Astrocyte (in vitro differentiated cells and primary cell): ENCODE measurements at places on chromosomes 6 and 20.

DNA sequence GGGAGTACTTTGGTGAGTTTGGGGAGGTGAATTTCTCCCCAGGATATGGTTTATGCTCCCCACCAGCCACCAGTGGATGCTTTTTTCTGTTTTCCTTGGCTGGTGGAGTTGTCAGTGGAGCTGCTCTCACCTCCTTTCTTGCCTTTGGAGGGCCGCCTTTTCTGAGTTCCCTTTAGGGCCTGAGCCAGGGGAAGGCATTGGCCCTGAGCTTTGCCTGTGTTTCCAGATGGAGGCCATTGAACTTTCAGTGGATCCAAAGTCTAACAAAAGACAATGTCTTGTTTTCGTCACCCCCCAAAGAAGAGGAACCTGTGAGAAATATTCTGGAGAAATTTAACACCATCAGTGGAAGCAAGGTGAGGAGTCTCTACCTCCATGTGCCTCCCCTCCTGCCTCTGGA, 4.4 kb upstream of the TMEM14A start:
- no peak for DNase-seq

- no peak for DNase-seq
Observed at GRCh38 chr6:10531942-10532341, 10.8 kb downstream of the GCNT2 start.

- DNase-seq = peak; percentile 79
Observed at GRCh38 chr6:113082745-113083144, 735.6 kb downstream of the RFPL4B start.

- peak; percentile 7 for DNase-seq
Observed at GRCh38 chr20:63917811-63918210, 22.9 kb downstream of the DNAJC5 start.

DNA sequence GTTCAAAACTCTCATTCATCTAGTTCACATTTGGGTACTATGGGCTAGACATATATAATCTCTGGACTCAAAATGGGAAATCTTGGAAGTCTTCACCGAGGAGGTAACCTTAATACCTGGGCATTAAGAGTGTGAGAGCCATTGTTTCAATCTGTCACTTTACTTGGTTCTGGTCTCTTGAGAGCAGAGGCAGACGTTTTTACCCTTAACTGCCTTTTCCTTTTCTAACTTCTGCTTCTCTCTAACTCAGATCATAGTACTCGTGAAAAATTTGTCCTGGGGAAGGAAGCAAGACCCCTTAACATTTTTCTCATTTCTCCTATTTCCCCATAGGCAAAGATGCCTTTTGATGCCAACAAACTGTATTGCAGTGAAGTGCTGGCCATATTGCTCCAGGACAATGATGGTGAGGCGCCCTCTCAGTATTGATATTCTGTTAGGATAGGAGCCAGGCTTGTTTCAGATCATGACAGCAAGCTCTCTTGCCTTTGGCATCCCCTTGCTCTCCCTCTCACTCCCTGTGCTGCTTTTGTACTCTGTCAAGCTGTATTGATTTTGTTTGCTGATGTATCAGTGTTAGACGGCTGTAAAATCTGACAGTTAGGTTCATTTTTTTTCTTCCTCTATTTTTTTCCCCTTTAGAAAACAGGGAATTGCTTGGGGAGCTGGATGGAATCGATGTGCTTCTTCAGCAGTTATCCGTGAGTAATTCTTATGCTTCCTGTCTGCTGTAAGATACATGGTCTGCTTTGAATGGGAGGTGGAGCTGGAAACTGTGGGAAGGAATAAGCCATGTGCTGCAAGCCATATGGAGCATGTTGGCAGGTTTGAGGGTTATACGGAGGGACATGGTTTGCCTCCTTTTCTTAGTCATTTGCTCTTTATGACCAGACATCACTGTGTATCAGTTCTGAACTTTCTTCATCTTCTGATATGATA, 83.5 kb downstream of the CTNNBL1 start:
- peak; percentile 16 for DNase-seq

DNA sequence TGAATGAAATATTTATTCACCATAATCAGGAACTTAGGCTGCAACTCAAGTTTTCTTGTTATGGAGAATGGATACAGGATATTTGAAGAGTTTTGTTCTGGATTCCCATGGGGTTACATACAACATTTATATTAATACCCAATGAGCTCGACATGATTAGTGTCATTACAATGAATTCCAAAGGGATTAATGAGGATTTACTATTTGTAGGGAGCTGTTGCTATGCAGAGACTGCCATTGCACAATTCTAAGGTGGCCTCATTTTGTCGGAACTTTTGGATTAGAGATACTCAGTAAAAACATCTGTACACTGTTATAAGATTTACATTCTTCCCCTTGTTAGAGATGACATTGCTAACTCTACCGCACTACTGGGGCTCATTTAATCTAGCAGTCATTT, 586.8 kb upstream of the MAP3K7 start:
- DNase-seq = no peak

- peak; percentile 71 for DNase-seq
Observed at GRCh38 chr6:28643017-28643740, 117.5 kb downstream of the GPX5 start.

DNA sequence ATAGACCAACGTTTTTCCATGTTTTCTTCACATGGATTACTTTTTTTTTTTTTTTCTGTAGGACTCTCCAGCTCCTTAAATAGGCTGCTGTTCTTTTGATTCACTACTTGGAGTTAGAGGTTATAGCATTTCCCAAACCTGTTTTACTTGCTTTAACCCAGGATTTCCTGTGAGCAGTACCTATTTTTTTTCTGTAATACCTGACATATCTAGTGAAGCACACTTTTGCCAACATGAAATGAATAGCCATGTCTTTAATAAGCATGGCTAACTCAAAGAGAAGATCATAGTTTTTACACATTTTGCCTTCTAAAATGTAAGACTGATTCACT, 137.0 kb downstream of the FOXA2 start:
- no peak for DNase-seq

- no peak for DNase-seq
Observed at GRCh38 chr6:44537306-44538049, 150.0 kb downstream of the CDC5L start.

DNA sequence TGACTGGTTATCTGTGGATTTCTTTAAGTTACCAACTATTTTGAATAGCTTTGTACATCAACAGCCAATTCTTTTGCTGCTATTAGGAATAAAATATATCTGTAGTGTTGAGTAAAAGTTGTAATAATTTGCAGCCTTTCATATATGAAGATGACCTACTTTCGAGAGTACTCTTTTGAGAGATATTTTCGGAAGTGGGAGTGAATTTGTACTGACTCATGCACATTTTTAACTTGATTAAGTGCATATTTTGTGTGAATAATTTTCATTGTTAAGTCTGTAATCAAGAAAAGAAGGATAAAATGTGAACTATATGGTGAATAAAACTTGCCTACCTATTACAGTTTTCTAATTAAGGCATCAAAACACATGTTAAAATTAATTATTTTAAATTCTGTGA, 51.9 kb downstream of the L3MBTL3 start:
- DNase-seq = peak; percentile 23

DNA sequence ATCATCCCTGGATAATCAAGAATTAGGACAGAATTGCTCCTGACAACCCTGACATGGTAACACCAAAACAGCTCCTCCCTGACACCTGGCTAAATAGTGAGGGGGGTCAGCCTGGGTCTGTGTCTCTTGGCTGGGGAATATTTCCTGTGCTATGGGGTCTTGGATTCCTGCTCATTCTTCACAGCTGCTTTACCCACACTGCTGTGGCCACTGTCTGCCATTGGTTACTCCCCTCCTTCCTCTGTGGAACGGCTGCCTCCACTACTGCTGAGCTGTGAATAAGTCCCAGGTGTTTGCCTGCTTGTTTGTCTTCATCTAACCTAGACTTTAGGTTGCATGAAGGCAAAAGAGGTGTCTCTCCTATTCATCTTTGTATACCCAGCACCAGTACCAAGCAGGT, 33.9 kb upstream of the TXLNB start:
- DNase-seq = no peak

GRCh38 chr6:169577974-169578373, 123.9 kb downstream of the WDR27 start:
- DNase-seq = no peak

- DNase-seq = peak; percentile 72
Observed at GRCh38 chr6:158219228-158219627, 51.1 kb downstream of the GTF2H5 start.

DNA sequence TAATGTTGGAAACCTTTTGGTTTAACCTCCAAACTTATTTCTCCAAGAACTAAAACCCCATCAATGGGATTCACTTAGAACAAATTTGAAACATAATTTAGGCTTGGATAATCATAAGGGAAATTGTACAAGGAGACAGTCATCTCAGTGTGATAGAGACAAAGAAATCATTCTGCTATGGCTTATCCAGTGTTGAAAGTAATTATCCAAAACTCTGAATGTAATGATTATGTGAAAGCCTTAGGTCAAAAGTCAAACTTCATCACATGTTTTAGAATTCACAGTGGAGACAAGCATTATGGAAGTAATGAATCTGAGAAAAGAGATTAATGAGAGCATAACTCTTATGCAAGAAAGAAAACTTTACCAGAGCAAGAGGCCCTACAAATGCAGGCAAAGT, 20.0 kb downstream of the MC3R start:
- no peak for DNase-seq

GRCh38 chr20:5834436-5835005, 84.3 kb downstream of the SHLD1 start:
- DNase-seq = no peak

GRCh38 chr20:61285691-61286090, 33.6 kb downstream of the CDH4 start:
- no peak for DNase-seq

DNA sequence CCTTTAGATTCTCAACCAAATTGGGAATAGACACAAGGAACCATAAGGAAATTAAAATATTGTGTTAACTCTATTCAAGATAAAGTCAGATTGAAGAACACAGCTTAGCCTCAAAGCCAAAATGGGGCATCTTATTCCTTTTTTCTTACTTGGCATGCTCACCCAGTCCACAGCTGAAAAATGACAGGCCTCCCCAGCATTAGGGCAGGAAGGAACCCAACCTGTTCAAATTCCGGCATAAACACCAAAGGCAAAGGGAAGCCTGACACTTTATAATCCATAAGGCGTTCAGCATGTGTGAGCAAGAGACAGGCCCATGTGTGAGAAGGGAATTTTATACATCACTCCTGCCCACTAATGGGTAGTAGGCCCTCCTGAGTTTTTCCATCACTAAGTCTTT, 2.9 kb downstream of the BEND6 start:
- no peak for DNase-seq

GRCh38 chr6:163974322-163974721, 559.8 kb downstream of the QKI start:
- DNase-seq = no peak

DNA sequence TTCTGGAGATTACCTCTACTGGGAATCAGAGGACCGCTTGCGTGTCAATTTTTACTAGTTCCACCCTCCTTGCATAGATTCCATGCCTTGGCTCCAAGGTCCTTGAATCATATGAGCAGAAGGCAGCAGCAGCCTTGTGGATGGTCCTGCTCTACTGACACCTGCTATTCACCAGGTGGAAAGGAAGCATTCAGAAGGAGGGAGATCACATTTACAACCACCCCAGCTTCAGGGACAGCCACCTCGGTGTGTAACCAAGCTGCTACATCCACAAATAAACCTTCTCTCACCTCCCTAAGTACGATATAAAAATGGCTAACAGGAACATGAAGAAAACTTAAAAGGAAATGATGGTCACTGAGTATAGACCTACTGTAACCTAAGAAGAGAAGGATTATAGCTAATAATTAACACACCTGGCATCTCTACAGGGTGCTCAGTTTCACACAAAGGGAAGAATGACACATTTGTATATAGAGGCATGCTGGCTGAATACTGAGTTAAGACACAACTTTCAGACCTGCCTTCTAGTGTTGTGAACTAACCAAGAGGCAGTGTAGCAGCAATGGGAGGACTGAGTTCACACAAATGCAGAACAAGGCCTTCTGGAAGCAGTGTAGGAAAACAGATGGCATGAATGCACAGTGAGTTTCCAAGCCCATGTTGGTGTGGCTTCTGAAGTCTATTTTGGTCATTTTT, 46.3 kb upstream of the SRPK1 start:
- DNase-seq = no peak

- no peak for DNase-seq
Observed at GRCh38 chr6:143299253-143300166, 151.0 kb downstream of the ADAT2 start.

DNA sequence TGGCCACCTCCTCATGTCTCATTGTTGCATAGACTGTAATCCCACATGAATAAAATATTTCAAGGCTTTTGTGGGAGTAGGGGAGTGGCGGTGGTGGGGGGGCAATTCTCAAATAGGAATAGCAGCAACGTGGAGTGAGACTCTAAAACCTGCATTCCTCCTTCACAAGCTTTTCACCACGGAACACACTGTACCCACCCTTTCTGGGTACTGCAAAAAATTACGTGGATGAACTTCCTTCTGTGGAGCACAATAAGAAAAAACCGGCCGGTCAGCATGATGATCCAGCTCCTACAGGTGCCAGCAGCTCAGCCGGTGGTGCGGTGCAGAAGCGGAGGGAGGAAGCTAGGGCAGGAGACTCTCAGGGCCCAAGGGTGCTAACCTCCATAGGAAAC, 930 bp upstream of the RRAGD start:
- DNase-seq = no peak

- no peak for DNase-seq
Observed at GRCh38 chr6:125906158-125906998, 50.2 kb upstream of the HINT3 start.

DNA sequence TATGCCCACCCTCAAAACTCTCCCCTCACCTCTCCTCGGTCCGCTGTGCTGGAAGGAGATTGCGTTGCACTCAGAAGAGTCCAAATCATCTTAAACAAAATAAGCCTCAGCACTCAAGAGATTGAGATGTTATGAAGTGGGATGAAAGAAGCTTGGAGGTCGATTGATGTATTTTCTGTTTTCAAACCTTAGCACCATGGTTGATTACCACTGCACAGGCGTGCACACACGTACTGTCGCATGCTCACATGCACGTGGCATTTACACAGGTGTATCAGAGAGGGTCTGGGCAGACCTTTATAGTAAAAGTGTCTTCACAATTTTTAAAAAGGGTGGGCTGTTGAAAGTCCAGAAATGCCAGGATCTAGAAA, 612 bp upstream of the AGPAT4 start:
- DNase-seq = no peak

- DNase-seq = no peak
Observed at GRCh38 chr20:63472862-63473390, 471 bp upstream of the KCNQ2 start.
